NCI-H146 (cell line): ENCODE measurements at places on chromosomes 3 and 15.

GRCh38 chr3:154598166-154598565, 168.2 kb upstream of the GPR149 start:
- no peak for DNase-seq

DNA sequence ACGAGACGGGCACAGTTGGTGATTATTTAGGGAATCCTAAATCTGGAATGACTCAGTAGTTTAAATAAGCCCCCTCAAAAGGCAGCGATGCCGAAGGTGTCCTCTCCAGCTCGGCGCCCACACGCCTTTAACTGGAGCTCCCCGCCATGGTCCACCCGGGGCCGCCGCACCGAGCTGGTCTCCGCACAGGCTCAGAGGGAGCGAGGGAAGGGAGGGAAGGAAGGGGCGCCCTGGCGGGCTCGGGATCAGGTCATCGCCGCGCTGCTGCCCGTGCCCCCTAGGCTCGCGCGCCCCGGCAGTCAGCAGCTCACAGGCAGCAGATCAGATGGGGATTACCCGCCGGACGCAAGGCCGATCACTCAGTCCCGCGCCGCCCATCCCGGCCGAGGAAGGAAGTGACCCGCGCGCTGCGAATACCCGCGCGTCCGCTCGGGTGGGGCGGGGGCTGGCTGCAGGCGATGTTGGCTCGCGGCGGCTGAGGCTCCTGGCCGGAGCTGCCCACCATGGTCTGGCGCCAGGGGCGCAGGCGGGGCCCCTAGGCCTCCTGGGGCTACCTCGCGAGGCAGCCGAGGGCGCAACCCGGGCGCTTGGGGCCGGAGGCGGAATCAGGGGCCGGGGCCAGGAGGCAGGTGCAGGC, 318.0 kb downstream of the FGF12 start:
- peak; percentile 79 for DNase-seq

DNA sequence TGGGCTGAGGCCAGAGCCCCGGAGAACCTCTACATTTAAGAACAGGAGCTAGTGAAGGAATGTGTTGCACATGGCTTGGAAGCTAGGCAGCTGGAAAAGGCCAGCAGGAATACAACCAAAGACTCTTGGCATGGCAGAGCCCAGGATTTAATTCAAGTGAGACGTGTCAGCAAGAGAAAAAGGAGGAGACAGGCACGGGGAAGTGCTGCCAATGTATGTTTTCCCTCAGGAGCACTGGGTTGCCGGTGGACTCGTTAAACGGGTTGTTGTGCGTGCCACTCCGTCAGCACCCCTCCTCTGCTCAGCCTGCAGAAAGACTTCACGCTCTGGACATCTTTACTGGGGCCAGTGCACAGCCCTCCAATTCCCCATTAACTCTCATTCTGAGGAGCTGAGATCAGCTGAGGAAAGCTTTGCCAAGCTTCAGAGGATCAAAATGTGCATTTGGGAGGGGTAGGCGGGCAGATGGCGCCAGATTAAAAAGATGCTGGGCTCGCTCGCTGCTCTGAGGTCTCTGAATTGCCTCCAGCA, 103.7 kb downstream of the PDZRN3 start:
- no peak for DNase-seq

- DNase-seq = no peak
Measured at GRCh38 chr3:193344486-193344885, 34.1 kb downstream of the ATP13A5 start.

- no peak for DNase-seq
Measured at GRCh38 chr3:14418296-14419250, 16.2 kb downstream of the SLC6A6 start.

DNA sequence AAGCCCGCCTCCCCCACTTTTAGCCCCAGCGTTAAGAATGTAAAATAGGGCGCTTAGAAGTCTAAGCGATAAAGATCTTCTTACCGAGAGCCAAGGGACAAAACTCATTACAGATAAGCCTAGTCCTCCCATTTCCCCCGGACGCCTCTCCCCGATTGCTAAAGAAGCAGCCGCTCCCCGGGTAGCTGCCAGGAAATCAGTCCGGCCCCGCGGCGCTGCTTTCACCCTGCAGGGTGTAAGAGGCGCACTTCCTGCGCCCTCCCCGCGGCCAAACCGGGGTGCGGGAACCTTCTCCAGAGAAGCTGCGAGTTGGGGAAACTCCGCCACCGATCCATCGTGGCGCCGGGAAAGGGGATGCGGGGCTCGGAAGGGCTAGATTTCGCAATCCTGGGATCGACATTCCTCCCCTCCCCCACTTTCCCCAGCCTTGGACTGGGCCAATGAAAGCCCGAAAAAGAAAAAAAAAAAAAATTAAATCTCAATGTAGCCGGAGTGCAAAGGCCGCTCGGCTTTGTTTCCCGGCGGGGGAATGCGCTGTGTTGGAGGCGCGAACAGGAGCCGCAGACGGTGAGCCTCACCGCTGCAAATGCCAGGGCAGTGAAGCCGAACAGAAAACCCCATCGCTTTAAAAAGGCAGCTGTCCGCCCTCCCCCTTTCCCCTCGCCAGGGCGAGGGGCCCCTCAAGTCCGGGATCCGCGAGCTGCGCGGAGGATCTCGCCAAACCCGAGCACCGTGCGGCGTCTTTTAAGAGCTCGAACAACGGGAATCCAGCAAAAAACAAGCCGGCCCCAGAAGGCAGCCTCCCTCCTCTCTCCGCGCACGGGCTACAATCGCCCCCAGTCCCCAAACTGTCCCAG, 626 bp upstream of the PTPRG start:
- DNase-seq = peak; percentile 82

DNA sequence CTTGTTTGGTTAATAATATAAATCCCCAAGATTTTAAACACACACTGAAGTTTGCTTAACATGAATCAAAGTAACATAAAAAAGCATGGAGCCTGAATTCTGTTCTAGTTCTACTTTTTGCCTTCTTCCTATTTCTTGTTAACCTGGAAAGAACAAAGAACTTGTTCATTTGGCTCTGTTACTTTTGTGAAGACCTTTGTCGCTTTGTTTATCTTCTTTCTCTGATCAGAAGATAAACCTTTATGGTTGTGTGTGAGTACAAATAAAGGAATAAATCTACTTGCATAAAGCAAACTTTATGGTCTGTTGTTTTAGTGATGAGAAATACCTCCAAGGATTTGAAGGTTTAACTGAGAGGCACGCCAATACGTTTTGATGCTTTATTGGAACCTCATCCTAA, 210.1 kb upstream of the SATB1 start:
- no peak for DNase-seq

DNA sequence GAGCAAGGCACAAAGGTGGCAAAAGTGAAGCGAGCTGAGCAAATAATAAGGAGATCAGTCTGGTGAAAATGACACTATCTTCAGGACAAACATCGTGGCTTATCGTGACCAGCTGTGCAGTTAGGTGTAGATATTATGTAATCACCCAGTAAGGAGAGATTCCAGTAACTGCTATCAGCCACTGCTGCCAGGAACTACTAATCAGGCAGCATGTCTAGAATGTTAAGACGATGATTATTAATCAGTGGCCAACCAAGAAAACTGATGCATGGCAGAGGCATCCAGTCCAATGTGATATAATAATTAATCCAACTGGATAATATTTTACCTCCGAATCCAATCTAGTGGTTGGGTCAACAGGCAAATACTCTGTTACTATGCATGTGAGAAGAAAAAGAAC, 252.7 kb upstream of the ZPLD1 start:
- DNase-seq = no peak

DNA sequence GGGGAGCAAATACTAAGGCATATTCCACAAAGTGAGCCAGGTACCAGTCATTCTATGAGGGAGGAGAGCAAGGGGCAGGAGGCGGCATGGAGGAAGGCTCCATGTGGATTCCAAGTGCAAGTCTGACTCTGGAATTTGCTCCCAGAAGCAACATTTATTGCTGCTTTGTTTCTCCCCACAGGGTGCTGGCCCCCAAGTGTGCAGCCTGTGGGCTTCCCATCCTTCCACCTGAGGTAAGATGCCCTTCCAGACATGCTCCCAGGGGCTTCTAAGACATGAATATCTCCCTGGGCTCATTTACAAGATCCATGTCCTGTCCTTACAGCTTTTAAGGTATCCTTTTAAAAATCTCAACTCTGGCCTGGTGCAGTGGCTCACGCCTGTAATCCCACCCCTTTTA, 15.9 kb upstream of the SACM1L start:
- no peak for DNase-seq

DNA sequence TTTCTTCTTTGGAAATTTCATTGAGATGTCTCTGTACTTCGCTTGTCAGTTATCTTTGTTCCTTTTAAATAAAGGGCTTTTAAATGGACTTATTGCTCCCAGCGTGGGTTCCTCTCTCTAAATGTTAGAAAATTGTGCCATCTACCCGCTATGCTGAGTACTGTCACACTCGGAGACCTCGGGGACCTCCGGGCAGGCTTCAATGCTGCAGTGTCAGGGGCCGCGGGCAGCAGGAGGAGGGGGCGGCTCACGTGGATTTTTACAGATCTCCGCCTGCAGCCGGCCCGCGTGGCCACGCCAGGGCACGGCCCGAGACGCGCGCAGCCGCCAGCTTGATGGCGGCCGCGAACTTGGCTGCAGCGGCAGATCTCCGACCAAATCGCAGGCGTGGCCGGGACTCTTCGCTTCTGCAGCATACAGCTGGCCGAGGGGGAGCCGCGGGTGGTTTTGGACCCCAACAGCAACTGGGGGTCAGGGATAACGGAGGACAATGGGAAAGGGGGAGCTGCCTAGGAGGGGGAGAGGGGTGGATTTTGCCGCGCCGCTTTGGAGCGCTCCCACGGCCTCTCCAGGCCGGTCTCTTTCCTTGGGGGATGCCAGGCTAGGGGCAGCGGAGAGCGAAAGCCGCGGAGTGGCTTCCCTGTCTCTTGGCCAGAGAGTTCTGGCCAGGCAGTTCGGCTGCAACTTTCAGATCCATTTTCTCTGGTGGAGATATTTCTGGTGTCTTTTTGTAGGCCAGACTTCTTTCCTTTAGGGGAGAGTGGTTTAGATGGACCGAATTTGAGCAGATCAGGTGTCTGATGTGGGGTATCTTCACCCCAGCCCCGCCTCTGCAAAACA, 15.3 kb downstream of the NR2F2 start:
- DNase-seq = no peak

- DNase-seq = no peak
Measured at GRCh38 chr3:160797356-160797755, 41.3 kb downstream of the PPM1L start.

DNA sequence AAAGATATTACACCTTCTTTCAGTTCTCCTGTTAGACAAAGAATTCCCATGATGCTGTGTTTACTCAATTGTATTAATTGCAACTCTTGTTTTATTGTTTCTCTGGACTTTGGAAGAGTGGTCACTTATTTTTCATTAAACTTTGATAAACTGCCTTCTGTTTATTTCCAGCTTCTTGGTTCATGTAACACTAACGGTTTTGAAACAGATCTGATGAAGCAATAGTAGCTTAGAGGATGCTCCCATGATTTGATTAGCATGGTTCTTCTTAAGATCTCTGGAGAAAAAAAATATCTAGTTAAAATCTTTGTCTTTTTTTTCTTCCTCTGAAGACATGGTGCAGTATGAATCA, 90.1 kb downstream of the FNDC3B start:
- no peak for DNase-seq

DNA sequence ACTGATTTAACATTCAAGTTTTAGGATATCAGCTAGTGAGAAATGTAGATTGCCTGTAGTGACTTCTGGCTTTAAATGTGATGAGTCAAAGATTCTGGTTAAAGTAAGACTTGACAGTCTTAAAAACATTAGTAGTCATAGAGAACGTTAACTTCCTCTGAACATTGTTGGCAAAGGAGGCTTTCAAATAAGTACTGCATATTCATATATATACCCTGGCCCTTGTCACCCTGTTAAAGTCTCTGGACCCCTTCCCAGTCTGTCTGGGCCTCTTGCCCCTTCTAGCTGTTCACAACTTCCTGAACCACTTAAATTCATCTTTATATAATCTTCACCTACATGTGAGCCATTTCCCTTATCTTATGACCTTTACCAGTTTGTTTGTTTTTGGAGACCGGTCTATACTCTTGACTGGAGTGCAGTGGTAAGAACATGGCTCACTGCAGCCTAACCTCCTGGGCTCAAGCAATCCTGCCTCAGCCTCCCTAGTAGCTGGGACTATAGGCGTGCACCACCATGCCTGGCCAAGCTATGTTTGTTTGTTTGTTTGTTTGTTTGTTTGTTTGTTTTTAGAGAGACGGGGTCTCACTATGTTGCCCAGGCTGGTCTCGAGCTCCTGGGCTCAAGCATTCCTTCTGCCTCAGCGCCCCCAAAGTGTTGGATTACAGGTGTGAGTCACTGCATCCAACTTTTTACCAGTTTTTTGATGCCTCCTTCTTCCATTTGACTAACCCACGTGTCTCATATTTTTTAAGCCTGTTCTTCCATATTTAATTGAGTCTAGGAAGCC, 64.4 kb upstream of the CRTC3 start:
- no peak for DNase-seq

DNA sequence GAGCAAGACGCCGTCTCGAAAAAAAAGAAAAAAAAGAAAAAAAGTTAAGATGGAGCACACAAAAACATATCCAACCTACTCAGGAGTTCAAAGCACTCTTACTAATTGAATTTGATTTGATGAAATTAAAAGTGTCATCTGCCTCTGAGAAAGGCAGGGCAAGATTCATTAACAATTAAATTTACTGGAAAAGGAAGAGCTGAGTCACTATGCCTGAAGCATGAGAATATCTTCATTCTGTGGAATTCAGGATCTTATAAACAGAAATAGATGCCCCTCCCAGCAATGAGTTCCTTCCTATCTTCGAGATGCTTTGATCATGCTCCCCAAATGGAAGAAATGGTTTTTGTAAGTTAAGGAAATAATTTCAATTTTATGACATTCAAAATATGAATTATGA, 61.0 kb upstream of the ST3GAL6 start:
- no peak for DNase-seq

GRCh38 chr3:29772436-29772835, 491.6 kb downstream of the RBMS3 start:
- DNase-seq = no peak

DNA sequence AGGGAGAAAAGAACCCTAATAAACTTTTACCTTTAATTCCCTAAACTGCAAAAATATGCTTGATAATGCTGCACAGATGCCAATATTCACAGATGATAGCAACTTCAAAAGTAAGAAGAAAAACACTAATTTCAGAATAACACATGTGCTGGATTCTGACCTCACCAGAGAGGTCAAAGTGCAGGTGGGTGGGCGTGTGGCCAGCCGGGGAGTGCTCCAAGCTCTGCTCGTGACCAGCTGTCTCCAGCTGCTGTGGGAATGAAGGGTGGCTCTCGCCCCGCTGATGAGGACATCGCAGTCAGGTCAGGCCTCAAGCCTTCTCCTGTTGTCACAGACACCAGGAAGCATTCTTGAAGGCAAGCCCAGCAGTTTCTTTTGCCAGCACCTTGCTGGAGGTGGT, 57.1 kb downstream of the ADAMTS17 start:
- no peak for DNase-seq

GRCh38 chr3:142852009-142852408, 36.9 kb downstream of the PCOLCE2 start:
- no peak for DNase-seq

DNA sequence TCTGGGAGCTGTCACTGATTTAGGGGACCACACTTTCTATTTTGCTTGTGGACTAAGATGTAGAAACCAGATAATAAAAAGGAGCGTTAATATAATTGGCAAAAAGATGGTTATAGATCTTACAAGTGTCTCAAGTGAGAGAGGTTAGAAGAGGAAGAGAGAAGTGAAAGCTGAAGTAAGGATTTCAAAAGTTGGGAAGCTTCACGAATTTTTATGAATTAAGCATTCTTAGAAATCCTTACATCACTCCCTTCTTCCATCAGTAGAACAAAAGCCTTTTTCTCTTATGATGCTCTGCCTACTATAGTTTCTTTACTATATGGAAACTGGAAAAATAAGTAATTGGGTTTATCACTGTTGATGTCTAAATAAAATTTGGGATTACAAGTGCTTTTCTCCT, 146.5 kb downstream of the FNDC3B start:
- DNase-seq = no peak

- DNase-seq = no peak
Measured at GRCh38 chr15:51494411-51495314, 127.9 kb downstream of the DMXL2 start.
